ENCODE measurements at places on chromosomes 1 and 21.

- no peak for DNase-seq
Observed at GRCh38 chr21:42465008-42465802, 30.8 kb downstream of the RSPH1 start.

DNA sequence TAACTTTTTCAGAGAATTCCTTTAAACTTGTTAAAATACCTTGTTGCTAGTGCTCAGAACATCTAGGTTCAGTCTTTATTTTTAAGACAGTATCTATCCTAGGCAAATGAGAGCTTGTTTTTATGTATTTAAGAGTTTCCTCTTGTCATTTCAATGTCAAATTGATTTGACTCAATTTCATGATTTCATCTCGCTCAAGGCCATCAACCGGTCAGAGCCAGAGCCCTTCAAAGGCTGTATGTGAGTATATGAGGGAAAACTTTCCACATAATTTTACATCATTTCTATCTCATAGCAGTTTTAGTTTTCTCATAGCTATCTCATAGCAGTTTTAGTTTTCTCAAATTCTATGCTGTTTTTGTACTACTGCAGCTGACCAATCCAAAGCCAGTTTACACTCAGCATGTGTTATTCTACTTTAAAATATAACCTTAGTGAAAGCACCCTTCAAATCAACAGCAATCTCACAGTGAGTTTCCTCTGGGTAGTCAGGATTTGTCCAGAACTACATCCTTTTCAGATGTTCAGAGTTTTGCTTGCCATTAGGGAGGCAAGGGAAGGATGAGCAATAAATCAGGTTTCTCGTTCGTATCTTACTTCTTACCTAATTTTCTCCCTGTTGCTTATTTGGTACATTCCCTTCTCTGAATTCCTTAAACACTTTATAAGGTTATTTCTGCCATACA is 12.7 kb downstream of the HNRNPU start:
- DNase-seq = no peak

DNA sequence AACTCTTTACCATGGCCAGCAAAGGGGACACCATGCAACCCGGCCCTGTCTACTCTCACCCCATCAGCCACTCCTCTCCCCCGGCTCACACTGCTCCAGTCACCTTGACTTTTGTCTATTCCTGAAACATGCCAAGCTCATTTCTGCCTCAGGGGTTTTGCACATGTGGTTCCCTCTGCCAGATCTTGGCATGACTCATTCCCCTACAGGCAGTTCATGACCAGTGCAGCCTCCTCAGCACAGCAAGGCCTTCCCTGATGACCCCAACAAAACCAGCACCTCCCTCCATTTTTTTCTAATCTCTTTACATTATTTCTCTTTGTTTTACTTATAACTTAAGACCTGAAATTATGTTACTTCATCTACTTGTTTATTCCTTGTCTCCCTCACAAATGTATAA is 58.6 kb upstream of the GJB5 start:
- DNase-seq = no peak

- DNase-seq = no peak
Observed at GRCh38 chr1:244246334-244246733, 195.3 kb downstream of the ZBTB18 start.

GRCh38 chr1:14238472-14239307 is 359.8 kb upstream of the KAZN start:
- no peak for DNase-seq

GRCh38 chr1:89104147-89104546 is 21.8 kb downstream of the GBP2 start:
- DNase-seq = no peak

DNA sequence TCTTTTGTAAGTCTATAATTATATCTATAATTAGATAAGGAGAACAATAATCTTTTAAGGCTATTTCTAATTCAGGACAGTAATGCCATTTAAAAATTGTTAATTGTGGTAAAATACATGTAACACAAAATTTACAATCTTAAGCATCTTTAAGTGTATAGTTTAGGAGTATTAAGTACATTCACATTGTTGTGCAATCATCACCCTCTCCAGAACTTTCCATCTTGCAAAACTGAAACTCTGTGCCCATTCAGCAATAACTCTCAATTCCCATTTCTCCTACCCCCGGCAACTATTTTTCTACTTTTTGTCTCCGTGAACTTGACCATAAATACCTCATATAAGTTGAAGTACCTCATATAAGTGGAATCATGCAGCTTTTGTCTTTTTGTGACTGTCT is 93.9 kb upstream of the KCNA3 start:
- no peak for DNase-seq

All from stimulated activated CD8-positive, alpha-beta memory T cell treated with anti-CD3 and anti-CD28 coated beads, Interleukin-12 subunit alpha, Interleukin-12 subunit beta, amount 100 ng/mL, for 4 hours (primary cell).